ENCODE measurements at places on chromosomes 12 and 14.

- DNase-seq: no peak
Observed at GRCh38 chr12:45477526-45477925, 252.0 kb upstream of the ARID2 start.

- DNase-seq: no peak
Observed at GRCh38 chr14:87667659-87668058, 325.3 kb downstream of the GALC start.

GRCh38 chr14:96515731-96516130 is 13.5 kb downstream of the PAPOLA start:
- no peak for DNase-seq

- DNase-seq: no peak
Observed at GRCh38 chr12:80156306-80156705, 57.0 kb downstream of the OTOGL start.

- DNase-seq: no peak
Observed at GRCh38 chr12:30525171-30525570, 170.5 kb downstream of the IPO8 start.

- DNase-seq: no peak
Observed at GRCh38 chr12:90260136-90260535, 551.5 kb upstream of the ATP2B1 start.

GRCh38 chr14:50423529-50423928 is 26.8 kb upstream of the CDKL1 start:
- no peak for DNase-seq

DNA sequence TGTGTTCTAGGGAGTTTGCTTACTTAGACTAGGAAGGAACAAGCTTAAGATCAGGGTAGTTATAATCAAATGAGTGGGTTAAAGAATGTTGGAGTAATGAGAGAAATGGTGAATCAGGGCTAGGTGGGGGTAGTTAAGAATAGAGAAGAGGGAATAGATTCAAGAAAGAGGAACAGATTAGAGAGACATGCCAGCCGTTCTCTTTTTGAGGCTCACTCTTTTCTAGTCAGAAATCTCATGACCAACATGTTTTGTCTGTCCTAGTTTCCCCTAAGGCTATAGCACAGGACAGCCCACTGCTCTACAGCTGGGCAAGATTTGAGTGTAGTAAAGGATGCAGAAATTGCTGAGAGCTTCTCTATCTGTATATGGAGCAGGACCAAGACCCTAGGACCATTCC is 258.4 kb downstream of the AKAP6 start:
- DNase-seq: no peak

DNA sequence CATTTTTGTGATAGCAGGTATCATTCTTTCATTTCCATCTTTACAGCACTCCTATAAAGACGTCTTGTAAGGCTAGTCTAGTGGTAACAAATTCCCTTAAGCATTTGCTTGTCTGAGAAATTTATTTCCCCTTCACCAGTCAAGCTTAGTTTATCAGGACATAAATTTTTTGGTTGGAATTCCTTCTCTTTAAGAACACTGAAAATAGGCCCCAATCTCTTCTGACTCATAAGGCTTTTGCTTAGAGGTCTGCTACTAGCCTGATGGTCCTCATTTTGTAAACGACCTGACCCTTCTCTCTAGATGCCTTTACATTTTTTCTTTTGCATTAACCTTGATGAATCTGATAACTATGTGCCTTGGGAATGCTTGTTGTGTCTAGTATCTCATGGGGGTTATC is 20.3 kb downstream of the OLR1 start:
- DNase-seq: no peak

GRCh38 chr12:48999371-49000131 is at the start of gene DDN:
DDN (minus strand) TSS chr12:48999375; CDS start chr12:48999287, 88 bp downstream.
- no peak for DNase-seq

- no peak for DNase-seq
Observed at GRCh38 chr12:388541-389141, 479 bp downstream of the KDM5A start.

- DNase-seq: no peak
Observed at GRCh38 chr14:95467232-95467631, 49.2 kb downstream of the SYNE3 start.

GRCh38 chr14:55756557-55756956 is 176.6 kb downstream of the KTN1 start:
- no peak for DNase-seq

DNA sequence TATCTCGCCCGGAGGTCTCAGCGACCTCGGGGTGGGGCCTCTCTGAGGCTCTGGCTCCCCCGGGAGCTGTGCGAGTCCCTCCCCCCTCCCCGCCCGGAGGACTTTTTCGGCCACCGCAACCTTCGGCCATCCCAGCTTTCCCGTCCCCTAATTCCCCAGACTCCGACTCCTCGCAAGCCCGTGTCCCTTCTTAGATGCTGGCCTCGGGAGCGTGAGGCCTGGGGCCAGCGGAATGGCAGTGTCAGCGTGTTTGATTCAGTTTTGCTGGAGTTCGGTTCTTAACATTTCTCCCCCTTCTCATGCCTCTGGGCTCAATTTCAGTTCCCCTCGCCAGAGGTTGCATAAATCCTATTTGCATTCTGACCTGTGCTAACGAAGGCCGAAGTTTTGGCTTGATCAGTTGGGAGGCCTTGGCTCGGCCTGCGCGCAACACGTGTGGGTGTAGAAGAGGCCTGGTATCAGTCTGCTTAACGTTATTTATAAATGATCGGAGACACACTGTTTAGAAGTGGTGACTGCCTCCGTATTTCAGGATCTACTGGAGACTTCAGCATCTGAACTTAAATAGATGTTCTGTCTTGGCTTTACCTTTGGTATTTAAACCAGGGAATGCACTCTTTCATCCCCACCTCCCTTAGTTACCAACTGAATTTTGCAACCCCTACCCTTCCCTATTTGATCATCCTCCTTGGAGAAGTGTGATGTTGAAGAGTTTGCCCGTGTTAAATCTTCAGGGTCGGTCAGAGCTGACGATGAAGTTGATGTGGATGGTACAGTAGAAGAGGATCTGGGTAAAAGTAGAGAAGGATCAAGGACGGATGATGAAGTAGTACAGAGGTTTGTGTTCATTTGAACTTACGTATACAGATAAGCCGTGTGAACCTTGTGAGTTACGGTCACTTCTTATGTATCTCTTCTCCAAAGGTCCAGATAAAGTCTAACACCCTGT is 851 bp downstream of the HSP90B1 start:
- DNase-seq: no peak

- no peak for DNase-seq
Observed at GRCh38 chr12:55673638-55674037, 34.1 kb downstream of the ITGA7 start.

GRCh38 chr12:52748578-52748977 is 28.6 kb downstream of the KRT76 start:
- no peak for DNase-seq

- peak; percentile 86 for DNase-seq
Observed at GRCh38 chr12:123971770-123972456, 718 bp downstream of the CCDC92 start.

- no peak for DNase-seq
Observed at GRCh38 chr12:109725321-109726105, 11.9 kb downstream of the FAM222A start.

GRCh38 chr12:58893495-58893894 is 26.8 kb downstream of the LRIG3 start:
- DNase-seq: no peak

DNA sequence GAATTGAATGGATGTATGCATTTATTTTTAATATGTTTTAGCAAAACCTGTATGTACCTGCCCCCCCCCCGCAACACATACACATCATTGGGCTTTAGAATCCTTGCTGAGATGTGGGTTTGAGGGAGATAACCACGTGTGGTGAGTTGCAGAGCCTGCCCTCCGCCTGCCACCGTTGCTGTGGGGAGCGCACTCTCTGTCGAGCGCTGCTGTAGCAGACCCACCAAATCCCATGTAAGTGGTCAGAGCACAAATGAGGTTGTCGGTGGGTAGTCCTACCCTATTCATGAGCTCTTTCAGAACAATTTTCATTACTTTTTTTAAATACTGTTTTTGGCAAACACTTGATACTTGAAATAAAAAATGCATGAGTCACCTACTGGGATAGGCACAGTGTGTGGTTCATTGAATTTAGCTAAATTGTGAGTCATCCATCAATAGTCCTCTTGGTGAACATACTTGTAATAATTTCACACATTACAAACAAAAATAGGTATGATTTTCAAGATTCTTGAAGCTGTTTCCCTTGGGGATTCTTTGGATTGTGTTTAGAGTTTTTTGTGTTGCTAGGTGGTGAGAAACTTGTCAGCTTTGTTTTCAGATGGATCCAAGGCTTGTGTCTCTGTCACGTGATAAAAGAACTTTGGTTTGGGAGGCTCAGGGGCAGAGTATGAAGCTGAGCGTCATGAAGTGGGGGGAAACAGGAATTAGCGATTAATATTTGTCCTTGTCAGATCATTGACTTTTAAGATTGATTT is 107.6 kb downstream of the PTCSC3 start:
- no peak for DNase-seq

- peak; percentile 34 for DNase-seq
Observed at GRCh38 chr14:92637228-92637627, 111.2 kb downstream of the LGMN start.

DNA sequence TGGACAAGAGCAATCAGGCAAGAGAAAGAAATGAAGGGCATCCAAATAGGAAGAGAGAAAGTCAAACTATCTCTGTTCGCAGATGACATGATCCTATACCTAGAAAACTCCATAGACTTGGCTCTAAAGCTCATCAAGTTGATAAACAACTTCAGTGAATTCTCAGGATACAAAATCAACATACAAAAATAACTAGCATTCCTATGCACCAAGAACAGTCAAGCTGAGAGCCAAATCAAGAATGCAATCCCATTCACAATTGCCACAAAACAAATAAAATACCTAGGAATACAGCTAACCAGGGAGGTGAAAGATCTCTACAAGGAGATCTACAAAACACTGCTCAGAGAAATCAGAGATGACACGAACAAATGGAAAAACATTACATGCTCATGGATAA is 417.5 kb upstream of the ATP2B1 start:
- no peak for DNase-seq

DNA sequence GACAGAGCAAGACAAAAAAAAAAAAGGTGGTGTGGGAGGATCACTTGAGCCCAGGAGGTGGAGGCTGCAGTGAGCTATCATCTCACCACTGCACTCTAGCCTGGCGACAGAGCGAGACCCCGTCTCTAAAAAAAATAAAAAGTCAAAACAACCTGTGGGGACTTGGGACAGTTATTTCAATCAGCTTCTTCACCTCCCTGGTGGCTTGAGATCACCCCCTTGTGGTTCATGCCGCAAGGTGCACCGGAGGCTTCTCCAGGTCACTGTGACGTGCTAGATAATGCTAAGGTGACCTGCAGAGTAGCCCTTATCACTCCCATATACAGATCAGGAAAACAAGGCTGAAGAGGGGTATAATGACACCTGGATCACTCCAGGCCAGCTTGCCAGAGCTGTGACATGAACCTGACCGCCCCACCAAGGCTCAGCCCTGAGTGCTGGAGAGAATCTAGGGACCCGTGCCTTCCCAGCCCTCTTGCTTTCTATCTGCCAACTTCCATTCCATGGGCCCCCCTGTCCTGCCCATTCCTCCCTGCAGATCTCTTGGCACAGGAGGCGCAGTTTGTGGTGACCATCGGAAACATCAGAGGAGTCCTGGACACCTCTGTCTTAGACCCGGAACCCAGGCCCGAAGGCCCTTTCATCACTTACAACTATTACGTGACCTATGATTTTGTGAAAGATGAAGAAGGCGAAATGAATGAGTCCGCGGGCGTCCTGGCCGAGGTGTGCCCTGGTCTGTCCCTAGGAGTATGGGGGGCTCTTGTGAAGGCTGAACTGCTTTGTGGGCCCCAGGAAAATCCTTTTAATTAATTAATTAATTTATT is 8.1 kb downstream of the LRRC43 start:
- peak; percentile 77 for DNase-seq

- no peak for DNase-seq
Observed at GRCh38 chr12:91774434-91774921, 371.2 kb downstream of the BTG1 start.

GRCh38 chr12:57868851-57869268 is 22.3 kb upstream of the CTDSP2 start:
- DNase-seq: no peak

GRCh38 chr14:65277027-65277426 is 135.5 kb upstream of the FUT8 start:
- no peak for DNase-seq

DNA sequence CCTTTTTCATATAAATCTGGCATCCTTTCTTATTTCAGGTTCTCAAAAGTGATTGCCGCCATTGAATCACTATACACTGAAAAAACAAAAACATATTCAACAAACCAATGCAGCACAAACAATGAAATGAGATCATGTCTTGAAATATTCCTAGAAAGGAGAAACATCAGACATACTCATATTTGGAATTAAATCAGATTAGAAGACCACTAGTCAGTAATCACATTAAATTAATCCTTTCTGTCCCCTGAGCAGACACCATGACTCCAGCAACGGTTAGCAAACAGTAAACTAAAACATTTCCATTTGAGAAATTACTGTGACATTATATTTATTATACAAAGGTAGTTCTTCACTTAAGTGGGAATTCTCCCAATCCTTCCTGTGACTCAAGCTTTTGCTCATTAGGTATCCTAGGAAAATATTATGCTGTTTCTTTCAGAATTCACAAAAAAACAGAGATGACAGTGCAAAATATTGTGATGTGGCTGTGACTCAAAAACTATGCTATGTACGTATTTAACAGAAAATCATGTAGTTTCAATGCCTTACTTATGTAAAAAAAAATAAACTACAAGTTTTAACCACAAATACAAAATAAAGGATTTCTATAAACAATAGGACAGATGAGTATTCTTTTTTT is 29.7 kb downstream of the CPNE8 start:
- no peak for DNase-seq

DNA sequence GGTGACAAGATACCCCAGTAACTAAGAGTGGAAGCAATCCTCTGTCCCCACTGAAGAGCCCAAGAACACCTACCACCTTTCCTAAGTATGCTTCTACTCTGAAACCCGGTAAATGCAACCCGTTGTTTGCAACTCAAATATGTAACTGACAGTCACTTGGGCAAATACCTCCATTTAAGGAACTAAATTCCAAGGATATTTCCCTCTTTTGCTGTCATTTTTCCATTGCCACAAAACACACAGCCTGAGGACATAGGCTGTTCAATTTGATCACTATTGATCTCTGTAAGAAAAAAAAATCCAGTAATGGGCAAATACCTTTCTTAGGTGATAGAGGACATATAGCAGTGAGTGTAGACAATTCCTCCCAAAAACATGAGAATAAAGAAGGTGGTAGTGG is 6.6 kb upstream of the PHLDA1 start:
- no peak for DNase-seq

DNA sequence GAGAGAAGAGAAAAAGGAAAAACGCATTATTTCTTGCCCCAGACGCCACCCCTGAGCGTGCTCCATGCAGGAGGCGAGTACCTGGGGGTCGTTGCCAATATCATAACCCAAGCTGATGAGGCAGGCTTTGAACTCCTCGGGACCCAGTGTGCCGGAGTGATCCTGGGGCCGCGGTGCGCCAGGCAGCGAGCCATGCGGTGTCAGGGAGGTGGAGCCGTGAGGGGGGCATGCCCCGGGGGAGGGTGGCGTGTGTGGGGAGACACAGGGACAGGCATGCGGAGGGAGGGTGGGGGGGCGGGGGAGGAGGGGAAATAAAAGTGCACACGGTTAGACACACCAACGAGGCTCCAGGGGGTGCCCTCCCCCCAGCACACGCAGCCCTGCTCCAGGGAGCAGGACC is 86.0 kb upstream of the ZFP36L1 start:
- no peak for DNase-seq

Measured in NCI-H510A treated with DMSO at 0.1 percent for 48 hours (cell line).